NCI-H510A treated with DMSO at 0.1 percent for 48 hours (cell line): ENCODE measurements at places on chromosomes 4 and X.

DNA sequence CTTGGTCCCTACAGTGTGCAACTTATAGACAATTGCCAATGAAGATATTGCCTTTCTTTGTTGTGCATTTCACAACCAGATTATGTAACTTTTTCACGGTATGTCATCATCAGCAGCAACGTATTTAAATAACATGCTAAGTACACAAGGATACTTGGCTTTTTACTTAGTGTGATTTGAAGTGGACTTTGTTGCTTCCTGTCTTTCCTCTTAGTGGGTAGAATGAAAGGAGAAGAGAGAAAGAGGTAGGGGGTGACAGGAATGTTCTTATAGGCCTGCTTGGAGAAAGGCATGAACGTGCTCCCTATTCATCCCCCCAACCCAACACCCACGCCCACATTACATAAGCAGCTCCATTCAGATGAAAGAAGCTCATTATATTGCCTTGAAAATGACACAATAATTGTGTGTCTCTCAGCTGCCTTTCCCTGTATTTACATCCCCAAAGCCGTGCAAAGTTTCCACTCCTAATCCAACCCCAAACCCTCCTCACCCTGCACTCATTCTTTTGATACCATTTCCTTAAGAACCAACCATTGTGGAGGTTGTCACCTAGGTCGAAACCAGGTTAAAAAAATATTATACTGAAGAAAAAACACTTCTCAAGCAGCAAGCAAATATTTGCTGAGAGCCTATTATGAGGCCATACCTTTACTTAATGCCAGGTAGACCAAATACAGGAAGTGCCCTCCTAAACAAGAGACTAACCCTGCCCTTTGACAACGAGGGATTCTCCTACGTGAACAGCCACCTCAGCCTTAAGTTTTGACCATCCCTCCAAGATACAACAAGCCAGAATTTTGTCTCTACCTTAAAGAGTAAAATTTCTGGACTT is 25.2 kb upstream of the GK start:
- peak; percentile 43 for DNase-seq

DNA sequence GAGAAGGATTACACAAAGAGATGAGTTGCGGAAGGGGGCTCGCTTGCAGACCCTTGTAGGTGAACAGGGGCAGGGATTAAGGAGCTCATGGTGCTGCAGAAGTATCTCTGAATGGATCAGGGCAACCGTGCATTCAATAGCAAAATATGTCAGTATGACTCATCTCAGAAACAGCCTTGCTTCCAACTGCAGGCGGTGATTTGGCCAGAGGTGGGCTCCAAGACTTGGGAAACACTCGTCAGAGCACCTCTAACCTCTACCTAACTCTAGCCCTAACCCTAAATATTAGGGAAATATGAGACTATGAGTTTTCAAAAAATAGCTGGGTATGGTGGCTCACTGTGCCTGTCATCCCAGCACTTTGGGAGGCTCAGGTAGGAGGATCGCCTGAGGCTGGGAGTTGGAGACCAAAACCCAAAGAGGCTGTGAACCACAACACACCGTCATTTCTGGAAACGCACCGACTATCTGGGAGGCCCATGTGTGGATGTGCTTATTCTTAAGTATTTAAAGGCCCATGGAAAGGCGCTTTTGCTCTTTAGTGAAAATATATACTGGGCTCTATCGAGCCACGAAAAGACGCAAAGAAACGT is 102.6 kb downstream of the DHRSX start:
- DNase-seq = no peak

DNA sequence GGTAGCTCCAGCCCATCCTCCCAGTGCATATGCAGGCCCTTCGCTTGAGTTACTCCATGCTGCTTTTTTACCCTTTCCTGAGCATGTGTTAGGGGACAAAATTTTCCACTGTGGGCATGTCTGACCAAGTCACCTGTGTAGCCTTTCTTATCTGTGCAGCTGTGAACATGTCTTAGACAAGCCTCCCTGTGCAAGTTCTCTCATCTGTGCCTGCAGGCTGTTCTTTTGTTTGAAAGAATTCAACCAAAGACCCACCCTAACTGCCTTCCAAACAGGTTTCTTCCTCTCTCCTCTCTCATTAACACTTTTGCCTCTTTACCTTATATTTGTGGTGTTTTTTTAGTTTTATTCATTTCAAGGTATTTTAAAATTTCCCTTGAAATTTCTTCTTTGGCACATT is 53.2 kb upstream of the SPIN4 start:
- DNase-seq = no peak

DNA sequence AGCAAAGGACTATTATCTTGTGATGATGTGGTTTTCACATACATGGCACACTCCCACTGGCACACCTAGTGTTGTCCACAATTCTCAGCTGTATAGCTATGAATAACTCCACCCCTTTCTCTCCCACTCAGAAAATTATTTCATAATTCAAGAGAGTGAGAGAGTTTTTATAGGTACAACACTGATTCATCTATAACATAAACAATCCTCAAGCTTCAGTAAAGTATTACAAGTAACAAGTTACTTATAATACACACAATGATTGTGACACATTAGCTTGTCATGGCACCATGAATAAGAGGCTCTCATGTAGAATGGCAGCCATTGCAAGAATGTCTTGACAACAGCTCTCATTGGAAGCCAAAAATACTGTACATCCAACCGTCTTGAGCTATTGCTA is 43.9 kb downstream of the RAB40A start:
- DNase-seq = no peak

DNA sequence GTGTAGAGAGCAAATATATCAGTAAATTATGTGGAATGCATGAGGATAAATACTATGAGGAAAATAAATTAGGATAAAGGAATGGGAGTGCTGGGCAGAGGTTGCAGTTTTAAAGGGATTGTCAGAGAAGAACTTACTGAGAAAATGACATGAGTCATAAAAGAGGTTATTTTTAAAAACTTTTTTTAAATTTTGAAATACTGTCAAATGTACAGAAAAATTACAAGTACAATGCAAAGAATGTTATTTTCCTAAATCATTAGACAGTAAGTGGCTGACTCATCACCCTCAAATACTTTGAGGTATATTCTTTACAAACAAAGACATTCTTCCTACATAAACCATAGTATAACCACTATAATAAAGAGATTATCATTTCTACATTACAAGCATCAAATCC is 29.8 kb upstream of the H2AZ1 start:
- DNase-seq = no peak
